MCF 10A (cell line): ENCODE measurements at places on chromosomes 12 and 14. TPM values are rescaled to one million over a fixed set of nuclear protein-coding genes. Genes with fewer than 3 reads are reported as not detected.

GRCh38 chr12:62371661-62372060, 95.0 kb upstream of the MON2 start:
- no peak overlapping the region for H3K27ac ChIP-seq
- H3K4me1 ChIP-seq, result peaks cover 6% of the 10 kb centered on the region
- no peak for DNase-seq
- H3K4me3 ChIP-seq, result no peak overlapping the region
- H3K27me3 ChIP-seq, result no peaks in the 10 kb centered on the region
- H3K36me3 ChIP-seq, result peaks cover 21% of the 10 kb centered on the region

The PGF gene
- 1.3 and 2.1 TPM in 2 replicates for total RNA-seq

DNA sequence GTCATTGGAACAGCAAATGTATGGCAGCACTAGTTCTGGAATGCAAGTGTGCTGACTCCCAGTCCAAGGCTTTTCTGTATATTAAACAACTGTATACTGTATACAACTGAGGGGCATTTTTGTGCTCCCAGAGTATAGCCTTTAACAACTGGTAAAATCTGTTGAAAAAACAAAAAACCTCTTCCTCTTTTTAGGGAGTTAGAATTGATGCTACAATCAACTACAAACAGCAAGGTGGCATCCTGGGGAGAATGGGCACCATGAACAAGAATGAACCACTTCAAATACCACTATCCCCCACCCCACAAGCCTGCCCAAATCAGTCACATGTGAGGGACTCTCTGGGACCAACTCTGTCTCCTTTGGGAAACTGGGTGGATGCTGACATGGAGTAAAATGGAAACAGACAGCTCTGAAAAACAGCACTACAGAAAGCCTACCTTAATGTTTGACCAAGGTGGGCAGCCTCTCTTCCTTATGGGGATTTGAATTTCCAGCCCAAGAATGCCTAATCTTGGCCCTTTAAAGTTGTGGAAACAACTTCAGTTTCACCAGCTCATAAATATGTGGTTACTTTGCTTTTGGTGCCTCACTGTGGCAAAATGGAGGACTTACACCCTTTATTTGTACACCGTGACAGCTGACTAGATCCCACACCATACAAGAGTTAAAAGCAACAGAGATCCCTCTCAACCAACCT, 7.5 kb downstream of the VTI1B start:
- H3K4me3 ChIP-seq, result no peak overlapping the region
- no peaks in the 10 kb centered on the region for H3K27me3 ChIP-seq
- H3K4me1 ChIP-seq, result peaks cover 17% of the 10 kb centered on the region
- peak; percentile 72 for DNase-seq
- H3K36me3 ChIP-seq, result peaks cover 6% of the 10 kb centered on the region

The MYBPC1 gene
- 0.29 and 0.70 TPM in 2 replicates for total RNA-seq

DNA sequence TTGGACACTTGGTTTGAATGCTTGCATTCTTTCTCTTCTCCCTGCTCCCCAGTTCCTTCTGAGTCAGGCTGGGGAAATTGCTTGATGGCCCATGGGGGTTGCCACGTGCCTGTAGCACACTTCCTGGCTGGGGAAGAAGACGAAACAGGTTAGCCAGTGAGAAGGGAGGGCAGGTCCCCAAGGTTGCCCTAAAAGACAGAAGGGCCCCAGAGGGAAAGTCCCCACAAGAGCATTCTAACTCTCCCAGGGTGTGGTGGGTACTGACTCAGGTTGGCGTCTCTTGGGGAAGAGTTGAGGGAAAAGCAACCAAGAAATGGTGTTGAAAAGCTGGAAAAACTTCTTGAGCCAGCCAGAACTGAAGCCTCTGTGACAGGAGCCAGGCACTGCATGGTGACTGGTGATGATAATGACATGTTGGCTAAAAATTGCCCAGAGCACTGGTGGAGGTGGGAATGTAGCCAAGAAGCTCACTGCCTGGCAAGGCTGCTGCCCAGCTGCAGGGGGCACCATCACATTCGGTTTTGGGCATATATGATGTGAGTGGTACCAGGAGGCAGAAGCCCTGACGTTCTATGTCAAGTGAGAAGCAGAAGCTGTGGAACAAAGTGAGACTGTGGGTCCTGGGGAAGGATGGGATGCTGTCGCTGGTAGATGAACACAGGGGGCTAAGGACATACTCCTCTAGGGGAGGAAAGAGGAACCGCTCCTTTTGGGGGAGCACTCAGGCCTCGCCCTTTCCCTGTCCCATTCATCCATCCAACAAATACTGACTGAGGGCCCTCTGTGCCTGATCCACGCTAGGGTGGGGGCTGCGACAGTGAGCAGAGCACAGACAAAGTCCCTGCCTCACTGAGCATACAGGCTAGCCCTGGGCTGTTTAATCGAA, 8.1 kb upstream of the RABGGTA start:
- H3K27me3 ChIP-seq, result no peaks in the 10 kb centered on the region
- H3K4me3 ChIP-seq, result no peak overlapping the region
- peaks cover 29% of the 10 kb centered on the region for H3K4me1 ChIP-seq
- H3K27ac ChIP-seq, result peak overlapping the region; percentile 47

GRCh38 chr12:71036526-71036925, 116.0 kb upstream of the PTPRR start:
- no peaks in the 10 kb centered on the region for H3K36me3 ChIP-seq
- H3K4me3 ChIP-seq, result no peak overlapping the region
- no peaks in the 10 kb centered on the region for H3K4me1 ChIP-seq
- no peak for DNase-seq
- H3K27ac ChIP-seq, result no peak overlapping the region

- H3K4me1 ChIP-seq, result peaks cover 7% of the 10 kb centered on the region
- H3K36me3 ChIP-seq, result no peaks in the 10 kb centered on the region
- H3K27me3 ChIP-seq, result no peaks in the 10 kb centered on the region
Measured at GRCh38 chr12:92556141-92556540, 146.6 kb upstream of the PLEKHG7 start.

GRCh38 chr12:70885956-70886355, 34.6 kb downstream of the PTPRR start:
- H3K4me3 ChIP-seq, result no peak overlapping the region
- peaks cover 6% of the 10 kb centered on the region for H3K4me1 ChIP-seq
- H3K27me3 ChIP-seq, result no peaks in the 10 kb centered on the region
- no peak for DNase-seq

- no peaks in the 10 kb centered on the region for H3K4me1 ChIP-seq
- no peak overlapping the region for H3K4me3 ChIP-seq
- H3K27me3 ChIP-seq, result no peaks in the 10 kb centered on the region
- no peak for DNase-seq
- no peak overlapping the region for H3K27ac ChIP-seq
- no peaks in the 10 kb centered on the region for H3K36me3 ChIP-seq
Measured at GRCh38 chr12:102509123-102509626, 28.8 kb upstream of the IGF1 start.

DNA sequence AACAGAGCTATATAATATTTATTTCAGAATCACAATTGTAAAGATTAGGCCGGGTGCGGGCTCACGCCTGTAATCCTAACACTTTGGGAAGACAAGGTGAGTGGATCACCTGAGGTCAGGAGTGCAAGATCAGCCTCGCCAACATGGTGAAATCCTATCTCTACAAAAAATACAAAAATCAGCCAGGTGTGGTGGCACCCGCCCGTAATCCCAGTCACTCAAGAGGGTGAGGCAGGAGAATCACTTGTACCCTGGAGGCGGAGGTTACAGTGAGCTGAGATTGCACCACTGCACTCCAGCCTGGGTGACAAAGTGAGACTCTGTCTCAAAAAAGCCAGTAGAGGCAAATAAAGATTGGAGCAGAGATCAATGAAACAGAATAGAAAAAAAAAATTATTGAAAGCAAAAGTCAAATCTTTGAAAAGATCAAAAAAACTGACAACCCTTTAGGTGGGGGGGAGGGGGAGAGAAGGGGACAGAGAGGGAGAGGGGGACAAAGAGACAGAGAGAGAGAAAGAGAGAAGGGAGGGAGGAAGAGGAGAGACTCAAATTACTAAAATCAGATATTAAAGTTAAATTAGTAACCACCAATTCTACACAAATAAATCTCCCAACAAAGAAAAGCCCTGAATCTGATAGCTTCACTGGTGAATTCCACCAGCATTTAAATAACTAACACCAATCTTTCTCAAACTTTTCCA, 52.4 kb upstream of the AP4S1 start:
- no peak overlapping the region for H3K4me3 ChIP-seq
- peaks cover 23% of the 10 kb centered on the region for H3K36me3 ChIP-seq
- no peaks in the 10 kb centered on the region for H3K27me3 ChIP-seq
- DNase-seq, result no peak
- peaks cover 27% of the 10 kb centered on the region for H3K4me1 ChIP-seq

GRCh38 chr14:100779691-100780080, 46.2 kb upstream of the MEG3 start:
- no peak for DNase-seq
- H3K36me3 ChIP-seq, result no peaks in the 10 kb centered on the region
- H3K4me3 ChIP-seq, result no peak overlapping the region

DNA sequence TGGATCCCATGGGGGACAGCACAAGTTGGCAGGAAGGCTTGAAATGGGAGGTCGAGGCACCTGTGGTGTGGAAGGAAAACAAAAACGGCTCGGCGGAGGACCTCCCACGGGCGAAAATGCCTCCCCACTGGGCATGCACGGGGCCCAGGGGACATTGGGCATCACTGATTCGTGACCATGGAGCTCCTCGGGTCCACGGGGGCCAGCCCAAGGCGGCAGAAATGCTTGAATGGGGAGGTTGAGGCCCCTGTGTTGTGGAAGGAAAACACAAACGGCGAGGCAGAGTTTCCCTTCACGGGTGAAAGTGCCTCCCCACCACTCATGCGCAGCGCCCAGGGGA, 376.0 kb downstream of the ALG10 start:
- H3K4me1 ChIP-seq, result no peaks in the 10 kb centered on the region
- H3K4me3 ChIP-seq, result no peak overlapping the region
- no peaks in the 10 kb centered on the region for H3K27me3 ChIP-seq
- DNase-seq, result no peak
- no peaks in the 10 kb centered on the region for H3K36me3 ChIP-seq
- H3K27ac ChIP-seq, result no peak overlapping the region
